ENCODE measurements at places on chromosomes 5 and 9.

- DNase-seq, result no peak
Observed at GRCh38 chr9:107625383-107625984, 135.9 kb upstream of the KLF4 start.

- DNase-seq, result no peak
Observed at GRCh38 chr5:89703817-89704216, 705.7 kb downstream of the CETN3 start.

GRCh38 chr9:114930056-114930812 lies at the start of gene TNFSF8:
TNFSF8 (minus strand) TSS chr9:114930591; CDS start chr9:114930303, 288 bp downstream.
- DNase-seq, result peak; percentile 48

DNA sequence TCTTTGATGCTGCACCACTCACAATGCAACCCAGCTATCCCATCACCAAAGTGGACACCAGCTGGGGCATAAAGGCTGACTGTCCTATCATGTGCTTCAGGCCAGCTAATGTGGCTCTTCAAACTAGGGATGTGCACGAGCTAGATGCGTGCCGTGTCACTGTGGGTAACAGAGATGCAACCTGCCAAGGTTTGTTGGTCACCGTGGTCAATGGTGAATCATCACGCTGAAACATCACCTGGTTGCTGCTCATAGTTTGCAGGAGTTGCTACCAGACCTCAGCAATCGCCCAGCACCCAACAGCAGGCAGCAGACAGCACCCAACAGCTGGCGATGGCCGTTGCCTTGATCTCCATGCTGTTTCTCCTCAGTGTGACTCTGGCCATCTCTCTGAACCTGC lies 2.1 kb upstream of the PCDHGA1 start:
- no peak for DNase-seq

- DNase-seq, result no peak
Observed at GRCh38 chr5:146662229-146662628, 146.2 kb upstream of the GPR151 start.

GRCh38 chr9:107861075-107861474 lies 371.5 kb upstream of the KLF4 start:
- DNase-seq, result no peak

- peak; percentile 32 for DNase-seq
Observed at GRCh38 chr5:95620870-95621838, 1.3 kb downstream of the GPR150 start.

GRCh38 chr9:72478966-72479365 lies 42.4 kb upstream of the TMC1 start:
- no peak for DNase-seq

GRCh38 chr9:98481676-98482075 lies 226.2 kb upstream of the TBC1D2 start:
- DNase-seq, result no peak

Measured in T-helper 9 cell (primary cell).